ENCODE measurements at places on chromosomes 6 and 20. TPM values are rescaled to one million over a fixed set of nuclear protein-coding genes. Genes with fewer than 3 reads are reported as not detected.

The TOX2 gene
- not detected for total RNA-seq

The RAE1 gene
- total RNA-seq, result 23.9 TPM

The AGER gene
- total RNA-seq, result not detected

The AIF1 gene
- not detected for total RNA-seq

The SUPT3H gene
- 12.0 TPM for total RNA-seq

The ESR1 gene
- total RNA-seq, result under 0.01 TPM

The NOX3 gene
- total RNA-seq, result not detected

The CEP85L gene
- 9.9 TPM for total RNA-seq

The PNPLA1 gene
- not detected for total RNA-seq

The GMDS gene
- total RNA-seq, result 13.9 TPM

The IDH3B gene
- total RNA-seq, result 72.5 TPM

The PLEKHG1 gene
- 14.9 TPM for total RNA-seq

The CLPSL2 gene
- total RNA-seq, result not detected

The TFAP2C gene
- total RNA-seq, result 1.7 TPM

The COL9A3 gene
- not detected for total RNA-seq

The HLA-DRB1 gene
- not detected for total RNA-seq

The POM121L2 gene
- total RNA-seq, result not detected

The PTPN1 gene
- 31.3 TPM for total RNA-seq

The ADGB gene
- not detected for total RNA-seq

The VWA7 gene
- 0.48 TPM for total RNA-seq

The RIMS4 gene
- total RNA-seq, result under 0.01 TPM

The IRF4 gene
- under 0.01 TPM for total RNA-seq

The MAK gene
- under 0.01 TPM for total RNA-seq

The ASIP gene
- total RNA-seq, result not detected

The PCK1 gene
- total RNA-seq, result not detected

The SMLR1 gene
- total RNA-seq, result not detected

The ULBP2 gene
- 11.1 TPM for total RNA-seq

The CYP39A1 gene
- 2.4 TPM for total RNA-seq

The ZNF318 gene
- 3.1 TPM for total RNA-seq

The EZR gene
- total RNA-seq, result 451 TPM

The SIRPG gene
- total RNA-seq, result not detected

The ZBTB46 gene
- 2.9 TPM for total RNA-seq

The ZNF831 gene
- not detected for total RNA-seq

The ADGRF5 gene
- 0.48 TPM for total RNA-seq

The ULBP3 gene
- total RNA-seq, result 4.0 TPM

The RAD21L1 gene
- total RNA-seq, result not detected

The OARD1 gene
- 8.2 TPM for total RNA-seq

The EYS gene
- total RNA-seq, result under 0.01 TPM

The CST1 gene
- not detected for total RNA-seq

The DHX35 gene
- 7.0 TPM for total RNA-seq

The MEA1 gene
- total RNA-seq, result 47.1 TPM

The SLC22A16 gene
- total RNA-seq, result not detected

The E2F1 gene
- total RNA-seq, result 0.43 TPM

The SAMD5 gene
- total RNA-seq, result 0.48 TPM

The TPD52L1 gene
- 121 TPM for total RNA-seq

The NKX2-4 gene
- not detected for total RNA-seq

The C6orf58 gene
- total RNA-seq, result not detected

The FERMT1 gene
- total RNA-seq, result 69.5 TPM

The HRH3 gene
- total RNA-seq, result not detected

The MUC21 gene
- under 0.01 TPM for total RNA-seq

The MATN4 gene
- not detected for total RNA-seq

The KHDC1 gene
- total RNA-seq, result 0.24 TPM

The SLC17A1 gene
- not detected for total RNA-seq

The C6orf163 gene
- total RNA-seq, result not detected
